ENCODE measurements at places on chromosomes 7 and 10. TPM values are rescaled to one million over a fixed set of nuclear protein-coding genes. Genes with fewer than 3 reads are reported as not detected.

Gene HOXA4
- not detected for total RNA-seq

DNA sequence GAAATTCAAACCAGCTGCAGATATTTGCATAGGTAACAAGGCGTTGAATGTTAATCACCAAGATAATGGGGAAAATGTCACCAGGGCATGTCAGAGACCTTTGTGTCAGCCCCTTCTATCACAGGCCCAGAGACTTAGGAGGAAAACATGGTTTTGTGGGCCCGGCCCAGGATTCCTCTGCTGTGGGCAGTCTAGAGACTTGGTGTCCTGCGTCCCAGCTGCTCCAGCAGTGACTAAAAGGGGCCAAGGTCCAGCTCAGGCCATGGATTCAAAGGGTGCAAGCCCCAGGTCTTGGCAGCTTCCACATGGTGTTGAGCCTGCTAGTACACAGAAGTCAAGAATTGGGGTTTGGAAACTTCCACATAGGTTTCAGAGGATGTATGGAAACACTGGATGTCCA lies 147.5 kb upstream of the ZWINT start:
- DNase-seq: no peak

- DNase-seq: no peak
Observed at GRCh38 chr10:943334-944033, 12.0 kb upstream of the LARP4B start.

GRCh38 chr7:35355199-35355598 lies 101.3 kb upstream of the TBX20 start:
- no peak for DNase-seq

- no peak for DNase-seq
Observed at GRCh38 chr7:93015779-93016481, 101.8 kb downstream of the SAMD9 start.

DNA sequence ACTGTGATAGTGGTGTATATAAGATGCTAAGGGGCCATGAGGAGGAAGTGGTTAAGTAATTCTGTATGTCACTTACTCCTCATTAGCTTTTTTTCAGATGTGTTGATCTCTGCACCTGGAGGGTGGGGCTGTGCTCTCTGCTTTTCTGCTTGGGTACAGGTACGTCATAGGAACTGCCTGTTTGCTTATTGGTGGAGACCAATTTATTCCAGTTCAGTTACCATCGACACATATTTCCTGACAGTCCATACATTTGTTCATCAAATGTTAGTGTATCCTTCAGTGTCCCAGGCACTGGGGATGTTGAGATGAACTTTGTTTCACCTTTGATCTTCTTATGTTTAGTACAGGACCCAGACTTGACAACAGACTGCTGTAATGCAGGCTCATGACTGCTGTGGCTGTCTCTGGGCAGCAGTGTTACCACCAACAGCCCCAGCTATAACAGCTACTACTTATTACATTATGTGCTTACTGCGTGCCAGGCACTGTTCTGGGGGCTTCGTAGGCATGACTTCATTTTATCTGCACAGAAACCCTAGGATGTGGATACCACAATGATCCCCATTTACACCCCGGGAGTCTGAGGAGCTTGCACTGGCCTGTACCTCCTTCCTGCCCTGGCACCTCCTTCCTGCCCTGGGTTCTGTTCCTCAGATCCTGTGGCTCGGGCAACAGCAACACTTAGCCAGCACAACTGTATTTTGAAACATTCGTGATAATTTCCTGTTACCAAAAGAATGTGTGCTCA lies 87.4 kb downstream of the BUB3 start:
- DNase-seq: peak; percentile 54

DNA sequence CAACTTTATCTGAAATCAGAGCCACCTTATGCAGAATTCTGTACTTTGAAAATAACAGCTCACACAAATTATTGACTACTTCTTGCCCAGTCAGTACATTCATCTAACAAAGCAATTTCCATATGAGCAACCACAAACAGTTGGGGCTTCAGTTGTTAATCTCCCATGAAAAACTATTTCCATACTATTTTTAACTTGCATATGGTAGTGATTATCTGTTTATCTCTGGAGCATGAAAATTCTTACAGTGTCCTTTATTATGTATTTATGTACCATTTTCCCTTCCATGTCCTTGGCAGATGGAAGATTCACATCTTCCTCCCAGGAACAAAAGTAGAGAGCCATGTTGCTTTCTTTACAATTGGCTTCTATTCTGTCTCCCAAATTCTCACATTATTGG lies 285.7 kb downstream of the CRPPA start:
- no peak for DNase-seq

- DNase-seq: no peak
Observed at GRCh38 chr7:82382276-82382675, 61.3 kb downstream of the CACNA2D1 start.

- no peak for DNase-seq
Observed at GRCh38 chr10:31602541-31603234, 283.7 kb downstream of the ZEB1 start.

DNA sequence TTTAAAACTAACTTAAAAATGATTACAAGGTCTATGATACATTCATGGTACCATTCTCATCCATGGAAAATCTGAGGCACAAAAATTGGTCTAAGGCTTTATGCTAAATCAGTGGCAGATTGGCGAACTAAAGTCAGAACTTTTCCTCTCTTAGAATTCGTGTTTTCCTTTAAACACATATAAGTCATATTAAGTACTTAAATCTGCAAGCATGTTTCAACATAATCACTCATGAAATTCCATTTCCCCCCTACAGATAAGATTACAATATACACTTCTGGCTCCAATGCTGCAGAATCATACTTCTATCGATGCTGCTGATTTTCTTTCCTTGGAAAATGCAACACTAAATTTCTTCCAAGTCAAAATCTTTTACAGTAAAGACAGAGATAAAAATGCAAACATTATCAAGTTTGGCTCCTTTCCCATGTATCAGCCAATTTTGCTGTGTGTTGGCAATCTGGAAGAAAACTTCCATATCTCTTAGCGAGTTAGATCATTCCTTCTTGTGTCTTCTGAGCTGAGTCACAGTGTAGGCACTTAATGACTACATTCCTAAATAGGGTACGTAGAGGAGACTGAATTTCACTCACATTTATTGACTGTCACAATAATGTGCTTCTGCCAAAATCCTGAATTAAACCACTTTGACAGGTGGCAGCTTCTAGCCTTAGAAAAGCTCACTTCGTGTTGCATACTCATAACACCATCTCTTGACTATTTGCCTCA lies 76.4 kb upstream of the LRRC17 start:
- DNase-seq: no peak

GRCh38 chr7:66731986-66732385 lies 8.5 kb upstream of the RABGEF1 start:
- no peak for DNase-seq

DNA sequence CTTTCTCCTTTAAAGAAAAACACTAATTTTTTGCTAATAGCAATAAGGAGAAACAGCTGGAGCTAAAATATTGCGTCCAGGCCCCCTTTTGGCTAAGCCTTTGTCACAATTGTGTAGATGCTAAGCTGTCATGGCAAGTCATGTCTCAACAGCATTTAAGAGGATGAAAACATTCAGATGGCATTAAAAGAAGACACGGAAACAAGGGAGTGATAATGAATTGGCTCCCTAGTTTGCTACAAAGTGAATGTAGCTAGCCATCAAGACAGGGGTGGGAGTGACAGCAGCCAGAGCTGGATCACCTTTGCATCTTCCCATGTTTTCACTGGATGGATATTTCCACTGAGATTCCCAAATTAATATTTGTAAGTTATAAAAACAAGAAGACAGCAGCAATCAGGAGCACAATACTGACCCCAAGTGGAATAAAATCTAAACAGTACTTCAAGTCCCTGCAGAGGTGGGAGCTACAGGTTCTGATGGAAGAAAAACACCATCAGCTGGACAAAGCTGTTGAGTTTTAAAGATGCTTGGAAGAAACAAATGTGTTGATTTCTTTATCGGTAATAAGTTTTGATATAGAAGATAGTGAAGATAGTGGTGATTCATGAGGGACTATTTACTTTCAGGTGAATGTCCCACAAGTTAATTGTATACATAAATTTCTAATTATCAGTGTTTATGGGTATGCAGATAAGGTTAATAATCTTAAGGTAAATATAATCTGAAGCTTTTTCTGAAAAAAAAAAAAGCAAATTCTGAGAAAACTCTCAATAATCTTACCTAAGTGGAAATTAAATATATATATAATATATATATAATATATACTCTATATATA lies 129.4 kb downstream of the SLC16A9 start:
- DNase-seq: no peak

GRCh38 chr10:31926160-31926559 lies 2.5 kb downstream of the ARHGAP12 start:
- no peak for DNase-seq

DNA sequence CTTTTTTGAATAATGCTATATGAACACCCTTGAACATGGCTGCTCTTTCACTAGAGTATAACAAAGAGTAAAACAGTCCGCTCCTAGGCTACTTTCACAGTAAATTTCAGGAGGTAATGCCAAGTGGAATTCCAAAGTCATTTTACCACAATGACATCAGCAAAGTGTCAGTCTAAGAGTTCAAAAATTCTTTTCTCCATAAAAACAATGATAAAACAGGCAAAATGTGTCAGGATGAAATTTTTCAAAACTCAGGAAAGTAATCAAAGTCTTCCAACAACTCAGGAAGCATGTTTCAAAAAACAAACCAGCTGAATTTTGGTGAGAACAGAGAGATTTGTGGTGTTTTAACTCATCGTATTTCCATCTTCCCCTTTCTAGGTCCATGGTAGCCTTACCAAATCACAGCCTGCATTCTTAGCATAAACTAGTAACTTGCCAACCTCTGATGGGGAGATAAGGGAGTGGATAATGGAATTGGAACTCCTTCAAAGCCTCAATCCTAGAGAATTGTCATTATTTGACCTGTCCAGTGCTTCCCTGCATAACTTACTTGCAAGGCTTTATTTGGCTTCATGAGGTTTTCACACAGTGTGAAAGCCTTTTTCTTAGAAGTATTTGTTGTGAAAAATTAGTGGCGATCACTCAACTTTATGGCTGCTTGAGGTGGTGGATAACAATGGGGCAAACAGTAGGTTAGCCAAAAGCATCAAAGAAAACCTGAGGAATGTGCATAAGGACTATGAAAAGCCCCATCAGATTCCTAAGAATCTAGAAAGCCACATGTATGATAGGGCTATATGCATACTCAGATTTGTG lies 302.7 kb downstream of the HDAC9 start:
- DNase-seq: no peak

DNA sequence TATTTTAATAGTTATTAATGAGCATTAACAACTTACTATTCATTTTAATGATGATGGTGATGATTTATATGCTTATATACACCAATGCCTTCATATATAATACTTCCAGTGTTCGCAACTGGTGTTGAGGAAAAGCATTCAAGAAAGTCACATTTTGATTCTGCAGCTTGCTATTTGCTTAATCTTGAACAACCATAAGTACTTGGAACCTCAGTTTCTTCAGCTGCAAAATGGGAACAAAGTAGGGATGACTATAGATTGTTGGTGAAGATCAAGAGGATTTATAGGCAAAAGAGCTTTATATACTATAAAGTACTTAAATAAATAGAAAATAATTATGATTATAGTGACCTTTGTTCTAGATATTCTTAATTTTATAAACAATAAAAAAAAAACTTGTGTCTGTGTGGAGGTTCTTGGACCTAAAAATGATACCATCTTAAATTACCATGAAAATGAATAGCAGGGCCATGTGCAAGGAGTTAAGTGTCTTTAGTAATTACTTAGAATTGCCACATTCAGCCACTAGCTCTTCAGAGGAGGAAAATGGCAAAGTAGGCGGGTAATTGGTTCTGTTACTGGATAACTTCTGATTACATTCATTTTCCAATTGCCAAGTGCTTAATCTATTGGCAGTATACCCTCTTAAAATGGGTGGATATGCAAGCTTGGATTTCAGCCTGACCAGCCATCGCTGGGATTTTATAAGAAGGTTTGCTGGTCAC lies 4.5 kb downstream of the ARID5B start:
- no peak for DNase-seq

DNA sequence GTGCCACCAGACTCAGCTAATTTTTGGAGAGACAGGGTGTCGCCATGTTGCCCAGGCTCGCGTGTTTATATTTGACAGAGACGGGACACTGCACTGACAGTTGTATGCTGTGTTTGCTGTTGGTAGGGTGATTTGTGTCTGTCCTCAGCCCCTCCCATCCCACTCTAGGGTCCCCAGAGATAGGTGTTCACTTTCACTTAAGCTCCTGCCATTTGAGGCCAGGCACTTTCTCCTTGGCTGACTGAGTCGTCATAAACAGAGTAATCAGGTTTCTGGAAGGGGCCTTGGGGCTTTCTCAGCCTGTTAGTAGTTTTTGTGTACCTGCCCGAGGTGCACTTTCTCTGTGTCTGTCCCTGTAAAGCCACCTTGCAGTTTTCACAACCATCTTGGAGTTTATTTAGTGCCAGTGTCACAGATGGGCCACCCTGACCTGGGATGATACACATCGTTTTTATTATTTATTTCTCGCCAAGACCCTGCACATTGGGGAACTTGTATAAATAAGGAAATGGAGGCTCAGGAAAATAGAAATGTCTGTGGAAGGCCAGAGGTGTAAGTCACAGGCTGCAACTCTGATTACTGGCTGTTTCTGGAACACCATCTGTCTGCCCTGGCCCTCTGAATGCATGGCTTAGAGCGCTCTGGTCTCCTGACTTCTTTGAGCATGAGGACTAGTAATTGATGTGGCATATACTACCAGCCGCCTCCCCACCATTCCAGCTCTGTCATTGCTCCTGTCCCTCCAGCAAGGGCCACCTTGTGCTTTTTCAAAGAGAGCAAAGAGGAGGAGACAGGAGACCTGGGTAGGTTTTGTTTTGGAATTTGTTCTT lies 81.9 kb upstream of the PDCD4 start:
- DNase-seq: no peak

- DNase-seq: no peak
Observed at GRCh38 chr7:137204246-137204645, 139.3 kb downstream of the PTN start.

DNA sequence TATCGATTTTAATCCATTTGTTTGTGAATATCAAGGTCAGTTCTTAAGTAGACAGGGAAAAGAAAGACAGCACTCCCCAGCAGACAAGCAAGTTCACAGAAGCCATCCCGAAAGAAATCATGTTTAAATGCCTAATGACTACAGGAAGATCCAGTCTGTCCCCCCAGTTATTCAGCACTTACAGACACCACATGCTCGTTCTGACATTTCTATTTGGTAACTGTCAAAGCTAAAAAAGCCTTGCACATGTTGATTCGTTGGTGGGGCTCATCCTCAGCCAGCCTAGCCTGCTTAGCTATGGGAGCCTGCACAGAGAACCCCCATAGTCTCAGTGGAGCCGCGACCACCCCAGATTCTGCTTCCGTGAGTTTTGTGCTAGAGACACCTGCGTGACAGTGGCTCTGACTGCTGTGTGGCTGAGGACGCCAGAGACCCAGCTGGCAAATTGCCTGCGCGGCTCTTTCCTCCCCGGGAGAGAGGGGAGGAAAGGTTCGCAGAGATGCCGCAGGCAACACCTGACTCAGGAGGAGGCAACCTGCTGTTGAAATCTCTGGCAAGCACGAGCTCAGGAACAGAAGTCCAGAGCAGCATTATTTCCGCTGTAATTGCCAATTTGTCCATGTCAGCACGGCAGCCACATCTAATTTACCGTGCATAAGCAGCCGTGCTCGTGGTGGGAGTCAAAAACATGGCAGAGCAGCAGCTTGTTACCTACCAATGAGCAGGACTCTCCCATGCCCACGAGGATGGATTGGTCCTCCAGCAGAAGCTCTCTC lies 194.2 kb downstream of the GPAM start:
- DNase-seq: no peak

GRCh38 chr10:11446864-11447263 lies 164.6 kb downstream of the USP6NL start:
- DNase-seq: peak; percentile 16
